CD4-positive, alpha-beta T cell treated with Interleukin-15 for 4 hours (primary cell): ENCODE measurements at places on chromosomes 4 and X.

GRCh38 chr4:25358515-25359275 lies 18.4 kb upstream of the ANAPC4 start:
- no peak for DNase-seq

DNA sequence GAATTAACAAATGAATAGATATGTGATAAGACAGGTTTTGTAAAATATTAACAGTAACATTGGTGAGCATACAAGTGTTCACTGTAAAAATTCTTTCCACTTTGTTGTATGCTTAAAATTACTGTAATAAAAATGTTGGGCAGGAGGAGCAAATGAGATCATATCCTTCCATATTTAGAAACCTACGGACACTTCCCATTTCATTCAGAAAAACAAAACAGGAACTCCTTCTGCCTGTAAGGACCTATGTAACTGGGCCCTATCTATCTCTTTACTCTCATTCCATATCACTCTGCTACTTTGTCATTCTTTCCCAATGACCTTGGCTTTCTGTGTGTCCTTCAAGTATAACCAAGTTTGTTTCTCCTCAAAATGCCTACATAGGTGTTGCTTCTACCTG lies 53.7 kb upstream of the SLC39A8 start:
- no peak for DNase-seq

DNA sequence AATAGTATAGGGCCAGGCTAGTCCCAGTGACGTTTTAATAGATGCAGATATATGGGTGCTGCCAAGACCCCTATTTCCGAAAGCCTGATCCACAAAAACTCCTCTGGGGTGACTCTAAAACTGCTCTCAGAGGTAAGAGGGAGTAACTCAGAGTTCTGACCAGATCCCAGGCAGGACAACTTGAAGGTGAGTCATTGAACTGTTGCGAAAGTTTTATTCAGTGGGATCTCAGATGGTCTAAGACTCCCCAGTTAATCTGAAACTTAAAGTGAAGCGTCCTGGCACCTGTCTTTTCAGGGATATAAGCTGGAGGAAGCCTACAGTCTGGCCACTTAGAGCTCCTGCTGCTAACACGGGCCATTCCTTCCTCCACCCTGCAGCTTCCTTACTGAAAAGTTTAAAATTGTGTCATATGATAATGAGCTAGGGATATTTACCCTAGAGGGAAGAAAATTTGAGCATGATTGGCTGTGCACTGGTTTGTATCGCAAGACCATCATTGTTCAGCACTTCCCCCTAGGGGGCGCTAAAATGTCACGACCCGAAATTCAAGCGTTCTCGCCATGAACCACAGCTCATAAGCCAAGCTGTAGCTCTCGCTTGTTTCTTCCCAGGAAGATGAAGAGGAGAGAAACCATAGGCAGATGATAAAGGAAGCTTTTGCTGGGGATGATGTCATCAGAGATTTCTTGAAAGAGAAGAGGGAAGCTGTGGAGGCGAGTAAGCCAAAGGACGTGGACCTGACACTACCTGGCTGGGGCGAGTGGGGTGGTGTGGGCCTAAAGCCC lies 19.5 kb downstream of the UTP14A start:
- DNase-seq, result peak; percentile 81

DNA sequence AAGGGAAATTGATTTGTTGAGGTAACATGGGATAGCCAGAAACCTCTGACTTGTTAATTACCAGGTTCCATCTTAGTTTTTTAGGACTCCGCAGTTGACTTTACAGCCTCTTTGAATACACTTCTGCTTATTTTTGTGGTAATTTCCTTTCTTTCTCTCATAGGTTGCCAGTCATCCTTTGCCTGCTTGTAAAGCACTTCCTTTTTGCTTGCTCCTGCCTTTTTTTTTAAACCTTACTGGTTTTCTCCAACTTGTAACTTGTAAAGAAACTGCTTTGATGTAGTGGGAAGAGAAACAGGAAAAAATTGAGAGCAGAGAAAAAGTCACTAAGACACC lies 2.6 kb downstream of the PGK1 start:
- no peak for DNase-seq
